Urothelium cell line (cell line): ENCODE measurements at places on chromosomes 5 and 9.

DNA sequence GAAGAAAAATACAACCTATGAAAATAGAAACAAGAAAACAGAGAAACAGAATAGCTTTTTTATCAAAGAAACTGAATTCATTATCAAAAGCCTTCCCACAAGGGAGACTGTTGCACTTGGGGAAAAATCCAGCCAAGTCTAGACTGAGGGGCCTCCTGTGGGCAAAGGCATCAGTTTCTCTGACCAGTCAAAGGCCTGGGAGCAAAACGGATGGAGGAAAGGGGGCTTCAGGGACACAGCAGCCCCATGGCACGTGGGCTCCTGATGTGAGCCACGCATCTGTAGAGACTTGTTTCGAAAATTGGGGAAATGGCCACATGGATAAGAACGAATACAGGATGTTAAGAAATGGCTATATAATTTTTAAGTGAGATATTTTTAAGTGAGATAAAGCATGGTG lies 21.1 kb downstream of the ZDHHC11B start:
- no peak for DNase-seq

DNA sequence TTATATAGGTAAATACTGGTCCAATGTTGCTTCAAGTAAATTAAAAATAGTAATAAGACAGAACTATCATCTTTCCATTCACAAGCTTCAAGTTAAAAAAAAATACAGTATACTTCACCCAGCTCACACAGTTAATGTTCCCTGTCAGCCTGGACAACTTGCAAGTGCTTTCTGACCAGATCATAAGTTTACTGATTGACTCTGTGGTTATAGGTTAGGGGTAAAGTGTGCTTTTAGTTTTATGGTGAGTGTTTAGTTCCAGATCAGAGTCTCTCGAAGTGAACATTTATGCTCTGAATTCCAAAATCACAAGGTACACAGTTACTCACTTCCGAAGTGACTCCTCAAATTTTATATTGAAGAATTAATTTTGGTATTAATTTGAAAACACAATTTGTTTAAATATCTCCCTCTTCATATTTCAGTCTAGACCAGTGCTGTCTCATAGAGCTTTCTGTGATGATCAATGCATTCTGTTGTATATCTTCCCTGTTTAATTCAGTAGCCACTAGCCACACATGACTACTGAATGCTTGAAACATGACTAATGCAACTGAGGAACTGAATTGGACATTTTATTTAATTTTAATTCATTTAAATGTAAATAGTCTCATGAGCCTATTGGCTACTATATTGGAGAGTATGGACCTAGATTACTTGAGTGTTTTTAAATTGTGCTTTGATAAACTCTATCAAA lies 90.7 kb downstream of the MEF2C start:
- no peak for DNase-seq

DNA sequence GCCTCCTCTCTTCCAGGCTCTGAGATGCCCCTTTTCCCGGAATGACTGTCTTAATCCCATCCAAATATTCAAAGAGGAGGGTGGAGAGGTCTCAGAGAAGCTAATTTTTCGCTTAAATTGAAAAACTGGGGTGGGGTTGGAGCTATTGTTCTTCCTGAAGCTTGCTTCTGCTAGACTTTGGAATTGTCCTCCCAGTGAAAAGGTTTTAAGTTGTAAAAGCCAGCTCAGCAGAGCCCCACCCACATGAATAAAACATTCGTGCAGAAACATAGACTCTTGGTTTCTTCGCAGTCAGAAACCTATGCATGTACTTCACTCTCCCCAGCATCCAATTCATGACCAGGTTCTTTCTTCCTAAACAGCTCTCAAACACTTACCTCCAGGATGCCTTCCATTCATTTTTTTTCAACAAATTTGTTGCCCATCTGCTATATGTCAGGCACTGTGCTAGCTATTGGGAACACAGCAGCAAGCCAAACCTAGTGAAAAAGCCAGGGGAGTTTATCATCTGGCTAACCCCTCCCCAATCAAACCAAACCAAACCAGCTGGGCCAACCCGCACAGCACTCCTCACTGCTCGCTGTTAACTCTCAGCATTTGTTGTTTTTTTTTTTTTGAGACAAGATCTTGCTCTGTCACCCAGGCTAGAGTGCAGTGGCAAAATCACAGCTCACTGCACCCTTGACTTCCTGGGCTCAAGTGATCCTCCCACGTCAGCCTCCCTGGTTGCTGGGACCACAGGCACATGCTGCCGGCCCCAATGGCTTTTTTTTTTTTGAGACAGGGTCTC lies 37.9 kb upstream of the OCLN start:
- no peak for DNase-seq

GRCh38 chr5:130109152-130109551 lies 204.9 kb downstream of the CHSY3 start:
- DNase-seq = peak; percentile 17

GRCh38 chr9:36858805-36859375 lies 175.2 kb downstream of the PAX5 start:
- no peak for DNase-seq

GRCh38 chr5:114174837-114175236 lies 187.0 kb upstream of the KCNN2 start:
- DNase-seq = no peak

DNA sequence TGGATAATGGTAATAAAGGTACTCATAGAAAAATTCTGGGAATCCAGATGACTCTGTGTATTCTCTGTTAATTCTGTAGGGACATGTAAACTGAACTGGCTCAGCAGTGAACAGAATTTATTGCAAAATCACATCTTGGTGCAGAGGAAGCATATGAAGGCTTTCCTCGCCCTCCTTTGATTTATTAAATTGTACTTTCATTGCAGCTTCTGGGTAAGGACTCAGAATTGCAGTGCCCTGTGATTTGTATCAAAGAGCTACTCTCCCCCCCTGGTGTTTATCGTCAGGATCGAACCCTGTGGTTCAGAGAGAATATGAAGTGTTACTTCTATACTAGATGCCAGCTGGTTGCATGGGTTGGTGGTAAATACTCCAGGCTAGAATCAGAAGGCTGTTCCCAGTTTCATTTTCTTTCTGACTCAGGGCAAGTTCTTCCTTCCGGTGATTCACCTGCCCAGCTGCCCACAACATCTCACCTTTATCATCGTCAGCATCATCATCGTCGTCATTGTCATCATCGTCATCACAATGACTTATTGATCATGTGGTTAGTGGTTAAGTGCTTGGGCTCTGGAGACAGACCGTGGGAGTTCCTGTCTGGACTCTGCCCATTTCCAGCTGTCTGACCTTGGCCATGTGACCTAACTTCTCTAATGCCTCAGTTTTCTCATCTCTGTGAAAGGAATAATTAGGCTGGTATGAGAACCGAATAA lies 238.8 kb downstream of the ARHGAP26 start:
- peak; percentile 74 for DNase-seq

DNA sequence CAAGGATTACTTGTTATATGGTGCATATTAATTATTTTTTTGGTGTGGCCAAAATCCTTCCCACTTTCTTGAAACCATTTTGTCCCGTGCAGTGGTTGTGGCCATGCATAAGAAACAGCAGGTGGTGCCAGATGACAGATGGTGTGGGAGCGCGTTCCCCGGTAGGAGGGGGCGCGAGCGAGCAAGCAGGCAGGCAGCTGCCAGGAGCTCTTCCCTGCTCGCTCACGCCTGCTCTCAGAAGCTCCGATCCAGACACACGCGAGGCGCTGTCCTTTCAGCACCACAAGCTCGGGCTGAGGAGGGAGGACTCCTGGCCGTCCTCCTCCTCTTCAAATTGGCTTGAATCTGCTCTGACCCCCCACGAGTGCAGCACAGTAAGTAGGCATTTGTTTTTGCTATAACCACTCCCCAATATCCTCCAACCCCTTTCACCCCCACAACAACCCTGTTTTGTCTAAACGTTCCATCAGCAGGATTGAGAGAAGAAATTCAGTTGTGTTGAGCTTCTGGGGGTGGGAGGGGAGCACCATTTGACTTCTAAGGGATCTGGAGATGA lies at the start of gene NSG2:
TSS of gene NSG2 (plus strand) at position 237 of the 556 bp plus-strand sequence. CDS start 1,050 bp downstream, outside the sequence.
- peak; percentile 95 for DNase-seq

DNA sequence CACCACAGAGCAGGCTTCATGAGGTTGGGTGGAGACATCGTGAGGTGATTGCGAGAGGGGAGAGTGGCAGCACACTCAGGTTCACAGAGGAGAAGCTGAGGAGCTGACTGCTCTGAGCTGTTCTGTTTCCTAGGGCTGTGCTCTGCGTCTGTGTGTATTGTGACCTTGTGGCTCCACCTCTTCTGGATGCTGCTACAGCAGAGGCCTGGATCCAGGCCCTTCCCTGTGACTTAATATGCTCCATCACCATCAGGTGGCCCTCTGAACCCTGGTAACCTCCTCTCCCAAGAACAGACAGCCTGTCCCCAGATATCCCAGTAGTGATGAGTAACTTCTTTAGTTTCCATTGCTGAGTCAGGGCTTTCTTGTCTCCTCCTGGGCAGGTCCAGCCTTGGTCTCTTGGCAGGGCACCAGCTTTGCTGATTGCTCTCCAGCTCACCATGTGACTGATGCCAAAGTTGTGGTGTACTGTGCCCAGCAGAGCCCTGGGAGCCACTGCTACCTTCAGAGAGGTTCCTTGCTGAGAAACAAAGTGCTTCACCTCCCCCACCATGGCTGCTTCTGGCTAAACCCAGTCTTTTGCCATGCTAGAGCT lies 212.8 kb upstream of the CHD1 start:
- peak; percentile 5 for DNase-seq

DNA sequence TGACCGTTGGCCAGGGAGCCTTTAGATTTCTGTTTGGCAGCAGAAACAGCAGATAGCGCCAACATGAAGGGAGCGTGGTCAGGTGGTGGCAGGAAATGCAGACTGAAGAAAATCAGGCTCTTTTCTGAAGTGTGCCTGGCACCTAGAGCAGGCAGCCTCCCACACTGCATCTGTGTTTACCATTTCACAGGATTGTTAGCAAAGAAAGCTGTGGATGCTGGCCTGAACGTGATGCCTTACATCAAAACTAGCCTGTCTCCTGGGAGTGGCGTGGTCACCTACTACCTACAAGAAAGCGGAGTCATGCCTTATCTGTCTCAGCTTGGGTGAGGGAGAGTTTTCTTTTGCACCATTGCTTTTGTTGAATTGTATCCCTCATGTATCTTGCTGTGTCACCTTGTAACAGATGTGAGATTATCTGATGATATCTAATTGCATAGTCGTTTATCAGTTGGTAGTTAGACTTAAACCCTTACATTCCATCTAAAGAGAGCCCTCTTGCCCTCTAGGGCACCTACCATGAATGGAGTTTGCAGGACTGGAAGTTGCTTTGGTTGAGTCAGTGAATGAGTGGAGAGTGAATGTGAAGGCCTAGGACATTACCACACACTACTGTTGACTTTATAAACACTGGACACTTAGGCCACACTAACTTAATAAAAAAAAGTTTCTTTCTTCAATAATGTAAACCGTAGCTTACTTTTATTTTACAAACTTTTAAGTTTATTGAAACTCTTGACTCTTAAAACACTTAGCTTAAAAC lies 42.8 kb downstream of the ACO1 start:
- no peak for DNase-seq

GRCh38 chr9:133199648-133200321 lies 9.3 kb downstream of the OBP2B start:
- peak; percentile 93 for DNase-seq

- no peak for DNase-seq
These were observed 1823.9 kb upstream of the CDH9 start for GRCh38 chr5:28862137-28862859.

DNA sequence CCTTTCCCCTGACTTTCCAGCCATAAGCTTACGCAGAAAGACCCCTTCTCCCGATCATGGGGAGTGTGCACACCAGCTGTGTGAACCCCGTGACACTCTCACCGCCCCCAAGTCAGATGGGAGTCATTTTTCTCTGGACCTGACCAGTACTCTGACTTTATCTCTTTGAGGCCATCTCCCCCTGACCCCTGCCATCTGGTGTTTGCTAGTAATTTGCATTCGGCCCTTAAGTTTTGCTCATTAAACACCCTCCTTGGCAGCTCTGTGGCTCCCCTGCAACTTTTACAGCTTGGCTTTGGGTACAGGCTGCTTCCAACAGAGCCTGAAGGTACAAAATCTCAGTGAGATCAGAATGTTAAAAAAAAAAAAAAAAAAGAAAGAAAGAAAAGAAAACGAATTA lies 43.9 kb downstream of the PDZD2 start:
- no peak for DNase-seq

DNA sequence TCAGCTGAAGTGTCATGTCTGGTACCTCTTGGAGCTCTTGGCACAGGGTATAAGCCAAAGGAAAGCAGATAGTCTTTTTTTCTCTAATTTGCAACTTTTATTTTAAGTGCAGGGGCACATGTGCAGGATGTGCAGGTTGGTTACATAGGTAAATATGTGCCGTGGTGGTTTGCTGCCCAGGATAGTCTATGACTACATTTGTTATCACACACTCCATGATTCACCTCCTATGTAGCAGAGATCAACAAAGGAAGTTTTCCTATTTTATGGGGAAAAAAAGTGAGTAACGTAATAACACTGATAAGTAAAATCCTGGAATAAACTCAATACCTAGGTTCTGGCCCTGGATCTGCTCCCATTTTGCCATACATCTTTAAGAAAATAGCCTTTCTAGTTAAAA lies 234.6 kb downstream of the CAAP1 start:
- no peak for DNase-seq
